ENCODE measurements at places on chromosomes 13 and 19.

DNA sequence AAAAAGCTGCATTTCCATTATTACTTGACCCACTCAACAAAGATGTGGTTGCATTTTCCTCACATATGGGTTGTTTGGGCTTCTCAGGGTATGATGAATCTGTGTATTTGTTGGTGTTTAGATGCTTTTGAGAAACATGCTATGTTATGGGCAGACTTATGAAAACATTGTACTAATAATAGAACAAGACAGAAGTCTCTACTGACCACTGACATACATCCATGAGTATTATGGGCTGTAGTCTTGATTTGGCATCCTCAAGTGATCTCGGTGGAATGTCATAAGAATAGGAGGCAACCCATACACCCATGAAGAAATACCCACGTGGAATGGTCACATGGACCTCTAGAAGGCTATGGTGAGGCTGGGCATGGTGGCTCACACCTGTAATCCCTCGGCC, 36.3 kb upstream of the ABCC4 start:
- DNase-seq = no peak

- DNase-seq = no peak
Measured at GRCh38 chr13:87680298-87680697, 9.1 kb downstream of the SLITRK5 start.

- DNase-seq = no peak
Measured at GRCh38 chr13:24254146-24254841, 55.1 kb upstream of the C1QTNF9 start.

- no peak for DNase-seq
Measured at GRCh38 chr19:45668342-45668871, 386 bp downstream of the GIPR start.

DNA sequence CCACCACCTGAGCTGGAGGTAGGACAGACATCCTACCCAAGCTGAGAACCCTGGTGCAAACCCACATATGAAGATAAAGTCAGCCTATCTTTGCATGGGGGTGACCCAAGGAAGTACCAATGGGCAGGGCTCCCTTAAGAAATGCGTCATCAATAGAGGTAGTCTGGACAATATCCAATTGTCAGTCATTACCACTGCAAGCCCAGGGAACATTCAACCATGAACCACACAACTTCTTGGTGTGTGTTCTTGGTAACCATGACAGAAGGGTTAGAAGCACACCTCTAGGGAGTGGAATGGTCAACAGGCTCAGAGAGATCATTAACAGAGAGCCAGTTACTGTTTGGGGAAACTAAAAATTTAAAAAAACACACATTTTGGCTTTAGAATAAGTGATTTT, 34.7 kb upstream of the DOCK9 start:
- no peak for DNase-seq

DNA sequence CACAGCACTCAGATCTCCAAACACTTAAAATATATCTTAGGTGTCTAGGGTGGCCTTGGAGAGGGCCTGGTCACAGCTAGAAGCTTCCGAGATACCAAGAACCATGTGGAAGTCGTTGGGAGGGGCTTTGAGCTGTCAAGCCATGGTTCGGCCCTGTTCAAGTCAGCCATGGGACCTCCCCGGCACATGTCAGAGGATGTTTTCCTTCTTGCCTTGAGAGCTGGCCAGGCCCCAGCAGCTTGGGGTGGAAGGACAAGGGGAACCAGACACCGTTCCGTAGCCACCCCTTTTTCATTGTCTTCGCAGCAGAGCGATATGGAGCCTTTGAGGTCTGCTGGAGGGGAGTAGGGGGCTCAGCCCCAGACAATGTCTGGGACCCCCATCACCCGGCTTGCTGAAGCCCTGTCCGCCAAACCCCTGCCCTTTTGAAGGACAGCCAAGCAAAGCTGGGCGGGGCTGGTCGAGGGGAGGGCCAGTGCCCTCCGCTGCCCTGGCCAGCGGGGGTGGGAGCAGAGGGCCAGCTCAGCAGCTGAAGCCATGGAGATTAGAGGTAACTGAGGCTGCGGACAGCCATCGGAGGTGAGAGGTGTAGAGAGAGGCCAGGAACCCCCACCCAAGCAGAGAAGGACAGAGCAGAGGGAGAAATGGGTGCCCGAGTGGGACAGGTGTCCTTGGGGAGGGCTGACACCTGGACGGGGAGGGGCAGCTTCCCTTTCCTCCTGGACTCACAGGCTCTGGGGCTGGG, 435 bp downstream of the KLK11 start:
- DNase-seq = no peak

DNA sequence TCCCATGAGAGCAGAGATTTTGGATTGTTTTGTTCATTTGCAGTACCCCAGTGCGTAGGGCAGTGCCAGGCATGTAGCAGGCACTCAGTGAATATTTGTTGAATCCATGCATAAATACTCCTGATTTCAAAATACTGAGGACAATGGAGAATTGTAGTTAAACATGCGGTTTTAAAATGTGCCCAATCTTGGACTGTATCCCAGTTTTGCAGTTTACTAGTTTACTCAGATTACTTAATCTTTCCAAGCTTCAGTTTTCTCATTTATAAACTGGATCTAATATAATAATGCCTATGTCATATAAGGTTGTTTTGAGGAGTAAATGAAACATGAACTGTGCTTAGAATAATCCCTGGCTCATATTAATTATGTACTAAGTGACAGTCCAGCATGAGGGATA, 39.0 kb downstream of the RCBTB2 start:
- DNase-seq = no peak

GRCh38 chr19:53771144-53771543, 53.0 kb downstream of the NLRP12 start:
- no peak for DNase-seq

DNA sequence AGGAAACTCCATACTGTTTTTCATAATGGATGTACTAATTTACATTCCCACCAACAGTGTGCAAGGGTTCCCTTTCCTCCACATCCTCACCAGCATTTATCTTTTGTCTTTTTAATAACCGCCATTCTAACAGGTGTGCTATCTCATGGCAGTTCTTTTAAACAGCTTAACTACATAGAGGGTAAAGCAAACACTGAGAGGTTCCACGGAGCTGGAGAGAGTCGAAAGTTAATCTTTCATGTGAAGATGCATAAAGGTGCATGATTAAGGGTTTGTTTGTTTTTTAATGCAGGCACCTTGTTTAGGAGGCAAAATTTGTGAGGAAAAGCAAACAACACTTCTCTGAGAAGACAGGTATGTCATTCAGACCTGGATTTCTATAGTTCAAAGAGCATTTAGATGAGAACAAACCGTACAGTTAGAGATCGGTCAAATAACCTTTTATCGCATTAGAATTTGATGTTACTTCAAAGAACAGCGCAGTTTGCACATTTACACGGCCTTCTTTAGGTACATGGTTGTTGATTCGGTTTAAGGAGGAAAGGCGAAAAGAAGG, 193.9 kb downstream of the RBM26 start:
- no peak for DNase-seq

DNA sequence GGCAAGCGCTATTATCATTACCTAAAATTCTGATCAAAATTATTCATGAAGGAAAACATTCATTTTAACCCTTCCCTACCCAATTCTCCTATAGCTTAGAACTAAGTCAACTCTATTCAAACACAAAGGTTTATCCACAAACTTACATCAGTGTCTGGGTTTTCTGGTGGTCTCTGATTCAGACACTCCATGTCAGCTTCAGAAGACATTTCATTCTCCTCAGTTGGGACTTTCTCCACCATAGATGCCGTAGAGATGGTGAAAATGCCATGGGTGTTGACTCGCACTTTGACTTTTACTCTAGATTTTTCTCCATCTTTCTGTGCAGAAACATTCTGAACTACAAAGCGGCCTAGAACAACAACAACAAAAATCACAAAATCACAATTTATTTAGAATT, 16.3 kb downstream of the HSPH1 start:
- DNase-seq = no peak

DNA sequence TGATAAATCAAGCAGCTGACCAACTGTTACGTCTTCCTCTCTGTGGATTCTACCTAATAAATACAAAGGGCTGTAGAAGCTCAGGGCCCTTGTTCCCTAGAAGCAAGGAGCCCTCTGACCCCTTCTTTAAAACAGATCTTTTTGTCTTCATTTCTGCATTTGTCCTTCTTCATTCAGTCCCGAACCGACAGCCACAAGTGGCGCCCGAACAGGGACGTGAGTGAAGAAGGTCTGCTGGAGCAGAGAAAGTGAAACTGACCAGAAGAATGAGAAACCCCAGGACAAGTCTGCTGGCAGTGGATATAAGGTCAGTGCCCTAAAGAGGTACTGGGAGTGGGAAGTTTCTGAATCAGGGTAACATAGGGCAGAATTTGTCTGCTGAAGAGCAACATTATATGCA, 13.1 kb downstream of the ZNF773 start:
- DNase-seq = no peak

DNA sequence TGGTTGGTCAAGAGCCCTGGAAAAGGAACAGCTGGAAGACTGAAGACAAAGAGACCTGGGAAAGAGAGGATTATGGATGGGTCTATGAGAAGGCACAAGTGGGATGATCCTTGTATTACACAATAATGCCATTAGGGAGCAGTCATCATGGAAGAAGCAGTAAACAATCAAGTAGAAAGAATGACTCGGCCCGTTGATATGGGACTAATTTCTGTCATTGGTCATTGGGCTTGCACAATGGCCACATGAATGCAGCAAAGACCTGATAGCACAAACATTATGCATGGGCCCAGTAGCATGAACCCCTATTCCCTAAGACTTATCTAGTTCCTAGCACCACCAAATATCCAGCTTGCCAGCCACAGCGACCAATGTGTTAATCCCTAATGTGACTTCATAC, 390.3 kb upstream of the ZNF507 start:
- no peak for DNase-seq

DNA sequence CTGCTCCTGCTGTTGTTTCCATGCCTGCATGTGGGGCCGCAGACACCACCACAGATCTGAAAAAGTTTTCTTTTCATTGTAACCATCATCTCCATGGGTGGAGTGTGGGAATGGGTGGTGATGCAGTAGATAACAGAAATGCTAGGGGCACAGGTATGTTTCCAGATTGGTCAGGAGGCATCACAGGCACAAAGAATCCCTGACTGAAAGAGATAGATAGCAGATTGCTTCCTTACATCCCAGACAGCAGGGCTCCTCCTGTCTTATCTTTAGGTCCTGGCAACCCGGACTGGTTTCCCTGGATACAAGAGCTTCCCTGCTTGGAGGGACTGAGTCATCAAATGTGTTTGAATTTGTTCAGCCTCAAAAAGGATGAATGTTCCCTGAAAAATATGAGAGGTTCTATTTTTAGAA, 1937.6 kb downstream of the PCDH9 start:
- DNase-seq = no peak

DNA sequence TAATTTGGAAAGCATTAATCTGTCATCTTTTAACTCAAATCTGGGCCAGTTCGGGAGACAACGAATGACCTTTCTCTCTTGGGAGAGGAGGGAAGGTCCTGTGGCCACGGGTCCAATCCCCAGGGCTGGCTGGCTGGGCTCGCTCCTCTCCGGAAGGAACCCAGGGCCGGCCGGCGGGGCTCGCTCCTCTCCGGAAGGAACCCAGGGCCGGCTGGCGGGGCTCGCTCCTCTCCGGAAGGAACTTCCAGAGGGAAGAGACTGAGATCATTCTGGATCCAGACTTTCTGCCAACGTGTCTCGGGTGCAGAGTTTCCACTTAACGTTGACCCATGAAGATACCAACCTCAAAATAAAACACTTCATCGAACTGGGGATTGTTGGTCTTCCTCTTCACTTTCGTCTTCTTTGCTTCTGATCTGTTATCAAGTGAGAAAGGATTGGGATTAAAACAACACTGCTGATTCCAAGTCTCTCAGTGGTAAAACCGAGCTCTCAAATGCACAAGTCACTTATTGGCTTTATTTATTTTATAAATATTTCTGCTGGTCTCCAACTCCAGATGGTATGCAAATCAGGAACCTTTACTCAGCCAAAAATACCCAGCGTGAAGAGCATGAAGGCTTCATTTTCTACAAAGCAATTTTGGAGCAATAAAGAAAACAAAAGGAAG, 53.3 kb upstream of the C13orf46 start:
- no peak for DNase-seq

DNA sequence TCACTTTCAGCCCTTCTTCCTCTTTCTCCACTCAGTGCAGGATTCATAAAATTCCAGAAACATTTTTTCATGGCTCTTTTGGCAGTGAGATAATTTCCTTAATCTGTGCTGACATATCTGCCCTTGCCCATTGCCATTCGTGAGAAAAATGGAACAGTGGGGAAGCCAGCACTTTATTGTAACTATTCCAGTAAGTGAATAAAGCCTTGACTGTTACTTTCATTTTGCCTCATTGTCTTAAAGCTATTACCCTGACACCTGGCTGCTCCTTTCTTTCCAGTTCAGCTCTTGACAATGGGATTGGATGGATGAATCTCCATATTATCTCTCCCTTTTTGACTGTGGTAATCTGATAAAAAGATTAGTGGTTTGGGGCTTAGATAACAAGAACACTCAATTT, 1068.1 kb upstream of the PCDH20 start:
- DNase-seq = no peak

- DNase-seq = no peak
Measured at GRCh38 chr13:106680796-106681472, 113.0 kb upstream of the ARGLU1 start.

DNA sequence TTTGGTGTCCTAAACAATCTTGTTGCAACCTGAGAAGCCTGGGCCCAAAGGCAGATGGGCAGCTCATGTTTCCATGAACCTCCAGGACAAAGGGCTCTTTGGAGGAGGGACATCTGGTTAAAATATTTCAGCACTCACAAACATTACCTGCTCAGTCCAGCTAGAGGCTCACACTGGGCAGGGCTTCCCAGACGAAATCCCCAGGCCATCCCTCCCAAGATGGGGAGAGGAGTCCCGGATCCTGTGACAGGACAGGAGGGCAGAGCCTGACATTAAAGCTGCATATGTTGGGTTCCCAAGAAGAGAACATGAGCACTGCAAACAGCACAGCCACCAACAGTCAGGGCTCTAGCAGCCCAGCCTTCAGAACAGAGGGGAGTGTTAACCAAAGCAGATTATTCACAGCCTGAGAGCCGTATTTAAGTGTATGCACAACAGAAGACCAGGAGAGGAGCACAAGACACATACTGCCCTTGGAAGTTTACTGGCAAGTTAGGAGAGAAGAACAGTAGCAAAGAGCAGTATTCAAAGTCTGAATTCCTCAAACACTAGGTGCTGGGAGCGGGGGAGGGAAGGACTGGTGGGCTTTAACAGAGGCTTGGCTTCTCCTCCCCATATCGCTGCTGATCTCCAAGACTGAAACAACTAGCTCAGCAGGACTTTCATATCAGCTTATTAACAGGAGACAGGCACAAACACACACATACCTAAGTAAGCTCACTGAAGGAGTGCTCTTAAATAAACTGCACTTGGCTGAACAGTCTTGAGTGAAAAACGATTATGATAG, 12.3 kb downstream of the ATP7B start:
- no peak for DNase-seq

- no peak for DNase-seq
Measured at GRCh38 chr13:75934889-75935288, 298.8 kb downstream of the LMO7 start.

- no peak for DNase-seq
Measured at GRCh38 chr13:35309706-35310105, 166.8 kb downstream of the MAB21L1 start.

Measured in GM06990 (cell line).